Pons (tissue), 1 donor: ENCODE measurements at places on chromosomes 12 and 14.

- DNase-seq = no peak
Observed at GRCh38 chr14:83960832-83961512, 1569.0 kb upstream of the FLRT2 start.

DNA sequence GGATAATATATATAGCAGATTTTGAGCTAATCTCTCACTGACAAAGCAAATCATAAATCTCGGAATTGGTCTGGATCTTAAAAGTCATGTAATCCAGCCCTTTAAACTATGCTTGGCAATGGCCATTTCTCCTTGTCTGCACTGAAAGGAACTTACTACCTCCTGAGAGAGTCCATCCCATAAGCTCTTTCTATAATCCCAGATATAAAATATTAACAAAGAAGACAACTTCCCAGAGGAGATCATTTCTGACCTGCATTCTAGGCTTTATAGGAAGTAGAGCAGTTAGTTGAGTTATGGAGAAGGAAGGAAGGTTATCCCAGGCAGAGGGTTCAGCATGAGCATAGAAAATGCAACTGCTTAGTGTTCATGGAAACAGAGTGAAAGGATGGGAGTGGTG is 99.7 kb downstream of the TMEM117 start:
- DNase-seq = no peak

- DNase-seq = no peak
Observed at GRCh38 chr12:630656-631632, 32.3 kb downstream of the NINJ2 start.

- DNase-seq = peak; percentile 78
Observed at GRCh38 chr14:75144944-75145343, 18.1 kb upstream of the NEK9 start.

DNA sequence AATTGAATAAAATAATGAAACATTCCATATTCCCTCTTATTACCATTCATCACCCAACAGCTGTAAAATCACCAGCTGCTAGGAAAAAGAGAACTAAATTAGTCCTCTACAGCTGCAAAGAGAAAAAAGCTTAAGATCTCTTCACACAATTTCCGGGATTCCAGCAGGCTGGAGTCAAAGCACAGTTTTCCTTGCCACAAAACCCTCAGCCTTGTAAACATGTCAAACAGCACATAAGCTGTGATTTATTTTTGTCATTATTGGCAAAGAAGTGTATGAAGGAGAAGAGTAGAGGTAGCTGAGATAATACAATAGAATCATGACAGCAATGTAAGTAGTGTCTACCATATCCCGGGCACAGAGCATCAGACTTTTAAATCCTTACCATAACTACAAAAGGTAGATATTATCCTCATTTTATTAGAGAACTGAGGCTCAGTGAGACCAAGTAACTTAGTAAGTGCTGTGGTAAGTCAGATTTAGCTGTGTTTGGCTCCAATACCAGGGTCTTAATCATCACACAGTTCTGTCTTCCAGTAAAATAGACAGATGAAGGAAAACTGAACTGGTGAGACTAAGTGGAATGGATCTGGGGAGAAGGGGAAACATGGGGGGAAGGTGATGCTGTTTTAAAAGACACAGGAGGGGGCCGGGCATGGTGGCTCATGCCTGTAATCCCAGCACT is 57.3 kb downstream of the NTN4 start:
- DNase-seq = no peak
